ENCODE measurements at places on chromosomes 5 and 9.

DNA sequence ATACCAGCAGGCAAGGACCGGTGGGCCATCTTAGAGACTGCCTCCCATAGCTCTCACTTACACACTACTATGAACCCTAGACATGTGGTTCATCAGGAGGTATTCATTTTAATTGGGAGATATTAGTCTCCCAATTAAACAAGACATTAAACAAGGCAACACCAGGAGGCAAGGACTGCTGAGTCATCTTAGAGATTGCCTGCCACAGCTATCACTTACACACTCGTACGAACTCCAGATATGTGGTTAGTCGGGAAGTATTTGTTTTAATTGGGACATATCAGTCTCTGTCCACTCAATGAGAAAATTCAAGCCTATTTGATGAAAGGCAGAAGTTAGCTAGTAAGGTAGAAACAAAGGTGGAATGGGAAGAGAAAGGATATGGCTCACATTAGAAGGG lies 343.9 kb downstream of the NFIB start:
- DNase-seq = no peak

DNA sequence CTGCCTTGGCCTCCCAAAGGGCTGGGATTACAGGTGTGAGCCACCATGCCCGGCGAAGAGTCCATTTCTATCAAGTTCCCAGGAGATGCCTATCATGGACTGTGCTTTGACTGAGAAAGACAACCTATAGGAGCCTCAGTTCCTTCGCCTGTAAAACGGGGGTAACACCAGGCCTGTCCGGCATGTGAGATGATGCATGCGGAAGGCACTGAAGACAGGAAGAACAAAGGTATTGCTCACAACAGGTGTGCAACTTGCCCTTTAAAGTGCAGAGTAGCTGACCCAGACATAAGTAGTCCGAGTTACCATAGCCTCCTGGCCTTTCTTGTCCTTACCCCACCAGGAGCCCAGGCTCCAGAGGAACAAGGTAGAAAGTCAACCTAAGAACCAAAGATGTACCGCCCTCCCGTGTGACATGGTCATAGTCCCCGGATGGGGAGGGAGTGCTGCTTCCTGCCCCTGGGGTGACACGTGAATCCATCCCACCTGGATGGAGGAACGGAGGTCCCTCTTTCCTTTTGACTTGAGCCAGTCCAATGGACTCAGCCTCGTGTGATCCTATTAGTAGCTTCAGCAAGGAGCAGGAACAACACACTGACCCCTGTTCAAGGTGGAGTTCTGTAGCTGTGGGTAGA lies 60.3 kb downstream of the HSPA4 start:
- DNase-seq = no peak

GRCh38 chr5:141298376-141298775 lies 5.5 kb downstream of the SLC25A2 start:
- no peak for DNase-seq

DNA sequence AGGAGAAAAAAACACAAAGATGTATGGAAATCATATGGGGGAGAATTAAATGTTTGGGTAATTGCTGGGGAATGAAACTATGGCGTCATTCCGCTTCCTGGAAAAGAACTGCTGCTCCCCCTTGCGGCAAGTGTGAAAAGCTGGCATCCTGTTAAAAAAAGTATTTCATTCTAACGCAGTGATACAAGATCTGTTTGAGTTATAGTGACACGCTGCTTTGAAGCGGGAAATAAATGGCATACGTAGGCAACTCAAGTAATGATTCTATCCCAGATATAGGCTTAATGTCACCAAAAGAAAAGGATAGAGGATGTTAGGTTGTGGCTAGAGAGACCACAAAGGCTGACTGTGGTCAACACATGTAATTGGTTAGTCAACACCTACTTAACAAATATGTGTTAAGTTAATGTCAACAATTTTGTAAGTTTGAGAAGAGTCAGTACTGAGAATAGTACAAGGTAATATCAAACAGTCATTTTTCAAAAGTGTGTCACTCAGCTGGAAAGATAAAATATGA lies 70.2 kb upstream of the ALDH1A1 start:
- no peak for DNase-seq

- DNase-seq = no peak
Observed at GRCh38 chr9:100170556-100170955, 71.5 kb downstream of the INVS start.

- DNase-seq = no peak
Observed at GRCh38 chr9:120846906-120847305, 4.2 kb upstream of the PSMD5 start.

- no peak for DNase-seq
Observed at GRCh38 chr9:14524873-14525515, 168.2 kb downstream of the ZDHHC21 start.

GRCh38 chr5:145246961-145247744 lies 588.0 kb downstream of the PRELID2 start:
- DNase-seq = no peak

GRCh38 chr5:124755565-124755964 lies 9.1 kb upstream of the ZNF608 start:
- no peak for DNase-seq

DNA sequence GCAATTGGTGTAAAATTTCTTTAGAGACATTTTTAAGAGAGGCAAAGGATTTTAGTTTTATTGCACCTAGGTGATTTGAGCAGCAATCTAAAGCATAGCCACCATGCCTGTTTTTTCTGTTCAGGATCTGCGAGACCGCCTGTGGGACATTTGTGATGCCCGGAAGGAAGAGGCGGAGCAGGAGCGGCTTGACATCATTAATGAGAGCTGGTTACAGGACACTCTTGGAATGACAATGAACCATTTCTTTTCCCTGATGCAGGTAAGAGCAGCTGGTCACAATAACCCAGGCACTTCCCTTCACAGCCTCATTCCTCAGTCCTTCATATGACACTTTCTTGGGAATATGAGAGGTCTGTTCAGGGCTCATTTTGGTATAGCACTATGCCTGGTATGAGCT lies 103.2 kb upstream of the IL7R start:
- DNase-seq = no peak

- peak; percentile 14 for DNase-seq
Observed at GRCh38 chr9:121322037-121322736, 47.9 kb downstream of the STOM start.

GRCh38 chr5:173395257-173395932 lies 67.2 kb upstream of the STC2 start:
- peak; percentile 53 for DNase-seq

GRCh38 chr5:62259699-62260250 lies 46.2 kb upstream of the KIF2A start:
- DNase-seq = no peak

DNA sequence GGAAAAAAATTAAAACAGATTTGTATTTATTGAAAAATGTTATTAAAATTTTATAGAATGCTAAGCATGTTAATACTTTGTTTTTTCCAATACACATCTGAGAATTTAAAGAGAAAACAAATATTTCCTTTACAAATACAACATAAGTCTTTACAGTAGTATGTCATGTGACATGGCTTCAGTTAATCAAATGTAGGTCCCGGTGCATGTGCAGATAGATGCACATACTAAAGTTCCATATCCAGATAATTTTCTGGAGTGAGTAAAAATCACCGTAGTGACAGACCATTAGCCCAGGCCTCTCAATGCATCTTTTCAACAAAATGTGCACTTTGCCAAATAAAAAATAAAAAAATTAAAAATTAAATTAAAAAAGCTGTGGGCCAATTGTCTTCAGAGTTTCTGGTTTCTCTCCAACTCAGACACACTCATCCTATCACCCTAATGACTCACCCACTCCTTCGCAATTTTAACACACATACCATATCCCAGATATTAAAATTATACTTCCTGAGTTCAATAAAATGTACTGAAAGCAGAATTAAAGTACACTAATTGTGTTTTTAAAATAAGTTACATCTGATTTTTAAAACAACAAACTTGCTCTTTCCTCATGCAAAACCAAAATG lies 508.1 kb downstream of the NR2F1-AS1 start:
- no peak for DNase-seq

GRCh38 chr5:1411099-1411498 lies 34.1 kb downstream of the SLC6A3 start:
- DNase-seq = no peak

DNA sequence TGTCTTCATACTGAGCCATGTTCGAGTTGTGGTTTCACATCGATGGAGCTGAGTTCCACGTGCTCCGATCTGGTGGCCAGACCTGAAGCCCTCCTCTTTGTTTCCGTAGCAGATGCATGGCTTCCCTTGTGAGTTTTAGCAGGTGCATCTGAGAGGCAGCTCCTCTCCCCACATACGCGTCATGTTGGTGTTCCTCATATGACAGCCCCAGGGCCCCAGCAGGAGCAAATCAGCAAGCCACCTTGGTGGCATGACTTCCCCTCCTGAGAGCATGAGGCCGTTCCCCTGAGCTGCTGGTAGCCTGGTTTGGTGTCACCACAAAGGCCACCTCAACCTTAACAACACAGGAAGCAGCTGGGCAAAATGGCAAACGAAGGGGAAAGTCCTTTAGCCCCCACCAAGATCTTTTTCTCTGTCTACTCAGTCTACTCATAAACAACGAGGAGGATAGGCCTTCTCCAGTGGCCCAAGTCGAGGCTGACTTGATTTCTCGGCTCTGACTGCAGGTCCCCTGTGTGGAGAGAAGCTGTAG lies 5.9 kb downstream of the CYFIP2 start:
- DNase-seq = no peak

DNA sequence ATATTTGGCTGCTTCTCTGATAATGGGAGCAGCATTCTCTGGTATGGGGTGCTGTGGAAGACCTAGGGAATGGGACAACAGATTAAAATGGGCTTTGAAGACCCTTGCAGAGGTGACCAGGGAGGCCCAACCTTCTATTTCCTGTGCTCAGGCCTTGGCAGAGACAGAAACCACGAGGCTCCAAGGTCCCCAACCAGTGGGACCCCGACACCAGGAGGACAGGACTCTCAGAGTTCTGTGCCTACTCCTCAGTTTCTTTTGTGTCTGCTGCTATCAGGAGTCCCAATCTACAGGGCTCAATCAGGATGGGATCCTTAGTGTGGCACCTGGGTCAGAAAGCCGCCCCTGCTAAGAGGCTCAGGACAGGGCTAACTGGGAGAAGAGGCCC lies 29.3 kb downstream of the CSF2 start:
- DNase-seq = no peak

DNA sequence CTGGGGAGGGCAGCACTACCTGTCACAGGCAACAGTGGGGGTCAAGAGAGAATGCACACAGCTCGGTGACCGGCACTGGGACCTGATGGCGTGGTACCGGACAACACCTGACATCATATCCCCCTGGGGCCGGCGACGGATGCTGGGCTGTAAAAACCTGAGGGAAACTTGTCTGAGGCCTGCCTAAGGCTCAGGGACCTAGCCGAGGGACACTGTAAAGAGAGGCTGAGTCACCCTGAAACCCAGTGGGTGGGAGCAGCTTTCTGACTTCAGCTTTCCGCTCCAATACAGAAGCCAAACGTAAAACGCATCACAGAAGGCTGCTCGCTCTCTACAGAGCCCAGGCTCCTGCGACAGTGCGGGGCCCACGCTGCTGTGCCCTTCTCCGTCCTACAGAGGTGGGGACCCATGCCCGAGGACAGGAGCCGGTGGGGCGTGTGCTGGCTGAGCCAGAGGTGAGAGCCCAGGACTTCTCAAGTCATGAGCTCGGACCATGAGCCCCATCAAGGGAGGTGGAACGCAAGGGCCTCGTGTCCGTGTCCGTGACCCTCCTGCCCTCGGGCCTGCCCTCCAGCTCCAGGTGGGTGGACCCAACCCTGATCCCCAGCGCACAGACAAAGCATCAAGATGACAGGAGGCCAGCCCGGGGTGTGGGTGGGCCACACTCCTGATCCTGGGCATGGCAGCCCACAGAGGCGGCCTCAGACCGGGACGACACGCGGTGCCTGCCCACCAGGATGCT lies 5.3 kb downstream of the RALGDS start:
- DNase-seq = peak; percentile 88

DNA sequence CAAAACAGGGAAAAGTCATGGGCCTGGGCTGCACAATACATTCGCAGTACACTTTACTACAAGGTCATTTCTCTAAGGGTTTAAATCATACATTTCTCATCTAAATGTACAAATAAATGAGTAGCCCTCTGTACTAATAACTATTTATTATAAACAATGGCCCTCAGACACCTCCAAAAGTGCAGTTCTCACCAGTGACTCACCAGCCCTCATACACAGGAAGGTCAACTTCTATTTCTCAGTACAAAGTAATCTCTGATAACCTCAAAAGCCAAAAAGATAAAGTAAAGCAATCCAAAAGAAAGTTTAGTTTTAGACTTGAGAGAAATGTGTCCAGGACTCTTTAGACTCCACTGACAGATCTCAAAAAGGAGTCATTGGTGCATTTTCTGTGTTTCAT lies 1258.1 kb upstream of the CDH6 start:
- DNase-seq = no peak

DNA sequence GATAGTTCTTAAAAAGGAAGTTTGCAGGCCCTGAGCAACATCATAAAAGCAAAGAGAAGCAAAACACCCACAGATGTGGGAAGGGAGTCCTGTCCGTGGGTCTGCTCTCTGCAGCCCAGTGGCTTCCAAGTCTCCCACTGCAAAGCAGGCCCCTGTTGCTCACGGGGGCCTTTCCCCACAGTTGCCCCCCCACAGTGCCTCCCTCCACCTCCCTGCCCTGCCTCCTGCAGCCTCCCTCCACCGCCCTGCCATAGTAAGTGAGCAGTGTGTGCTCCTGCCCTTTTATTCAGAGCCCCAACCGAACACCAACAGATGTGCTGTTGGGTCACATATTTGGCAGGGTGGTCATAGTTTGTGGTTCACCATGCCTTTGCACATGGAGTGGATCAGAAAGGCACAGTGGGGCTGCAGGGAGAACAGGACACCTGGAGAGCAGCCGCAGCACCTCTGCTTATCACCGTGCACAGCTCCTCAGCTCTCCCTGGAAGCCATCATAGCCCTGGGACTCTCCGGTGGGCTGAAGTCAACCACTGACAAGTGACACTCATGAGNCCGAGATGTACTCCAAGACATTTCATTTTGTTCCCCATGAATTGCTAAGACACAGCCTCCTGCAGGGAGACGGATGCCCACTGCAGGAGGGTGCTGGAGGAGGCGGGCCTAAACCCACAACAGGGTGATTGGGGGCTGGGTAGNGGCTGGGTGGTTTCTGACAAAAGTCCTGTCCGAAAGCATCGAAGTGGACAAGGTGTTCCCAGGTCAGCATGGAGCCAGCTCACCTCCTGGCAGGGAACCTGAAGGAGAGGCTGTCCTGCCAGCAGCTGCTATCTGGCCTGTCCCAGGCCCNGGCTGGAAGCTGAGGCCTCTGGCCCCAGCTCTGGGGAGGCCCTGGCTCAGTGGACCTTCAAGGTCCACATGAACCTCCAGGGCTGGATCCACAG lies 278.9 kb downstream of the GADD45G start:
- peak; percentile 63 for DNase-seq

- DNase-seq = no peak
Observed at GRCh38 chr9:84305497-84306131, 34.9 kb downstream of the SLC28A3 start.

GRCh38 chr5:178577944-178578343 lies 12.2 kb downstream of the COL23A1 start:
- no peak for DNase-seq

DNA sequence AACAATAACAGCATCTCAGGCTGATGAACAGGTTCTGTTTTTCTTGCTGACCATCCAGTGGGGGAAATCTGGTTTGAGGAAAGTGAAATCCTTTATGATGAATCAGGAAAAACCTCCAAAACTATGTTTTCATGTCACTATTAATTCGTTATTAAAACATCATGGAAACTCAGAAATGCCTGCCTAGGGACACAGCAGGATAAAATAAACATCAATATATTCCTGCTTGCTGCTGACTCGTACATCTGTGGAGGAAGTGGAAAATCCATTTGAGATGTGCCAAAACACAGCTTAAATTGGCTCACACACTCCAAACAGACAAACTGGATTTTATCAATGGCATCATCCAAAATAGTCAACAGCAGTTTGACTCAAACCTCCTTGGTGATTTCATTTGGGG lies 53.0 kb downstream of the TEK start:
- DNase-seq = no peak

GRCh38 chr5:112880219-112880964 lies 19.3 kb downstream of the SRP19 start:
- no peak for DNase-seq
